CD4-positive, alpha-beta memory T cell (primary cell): ENCODE measurements at places on chromosomes 13 and 19. TPM values are rescaled to one million over a fixed set of nuclear protein-coding genes. Genes with fewer than 3 reads are reported as not detected.

SELENOV gene
- total RNA-seq: not detected

MEX3D gene
- total RNA-seq: 4.5 TPM

CD209 gene
- total RNA-seq: 0.28 TPM

F2RL3 gene
- not detected for total RNA-seq

FLT1 gene
- 0.26 TPM for total RNA-seq

MISP3 gene
- 1.6 TPM for total RNA-seq

CD79A gene
- 1.3 TPM for total RNA-seq

GRCh38 chr19:18292810-18293641, 11.6 kb upstream of the JUND start:
- H3K4me3 ChIP-seq: peak overlapping the region; percentile 81
- H3K27ac ChIP-seq: peak overlapping the region; percentile 98
- no peaks in the 10 kb centered on the region for H3K27me3 ChIP-seq
- H3K36me3 ChIP-seq: no peaks in the 10 kb centered on the region

- H3K36me3 ChIP-seq: no peaks in the 10 kb centered on the region
- H3K27me3 ChIP-seq: no peaks in the 10 kb centered on the region
- H3K27ac ChIP-seq: peak overlapping the region; percentile 86
- peaks cover 60% of the 10 kb centered on the region for H3K4me1 ChIP-seq
- DNase-seq: no peak
These were observed 4.0 kb upstream of the HOOK2 start for GRCh38 chr19:12779162-12779993.

GRCh38 chr19:49196527-49197240, 39.1 kb downstream of the TRPM4 start:
- no peaks in the 10 kb centered on the region for H3K27me3 ChIP-seq
- no peak for DNase-seq
- H3K36me3 ChIP-seq: no peaks in the 10 kb centered on the region
- no peaks in the 10 kb centered on the region for H3K4me1 ChIP-seq
- H3K4me3 ChIP-seq: no peak overlapping the region
- no peak overlapping the region for H3K27ac ChIP-seq

DNA sequence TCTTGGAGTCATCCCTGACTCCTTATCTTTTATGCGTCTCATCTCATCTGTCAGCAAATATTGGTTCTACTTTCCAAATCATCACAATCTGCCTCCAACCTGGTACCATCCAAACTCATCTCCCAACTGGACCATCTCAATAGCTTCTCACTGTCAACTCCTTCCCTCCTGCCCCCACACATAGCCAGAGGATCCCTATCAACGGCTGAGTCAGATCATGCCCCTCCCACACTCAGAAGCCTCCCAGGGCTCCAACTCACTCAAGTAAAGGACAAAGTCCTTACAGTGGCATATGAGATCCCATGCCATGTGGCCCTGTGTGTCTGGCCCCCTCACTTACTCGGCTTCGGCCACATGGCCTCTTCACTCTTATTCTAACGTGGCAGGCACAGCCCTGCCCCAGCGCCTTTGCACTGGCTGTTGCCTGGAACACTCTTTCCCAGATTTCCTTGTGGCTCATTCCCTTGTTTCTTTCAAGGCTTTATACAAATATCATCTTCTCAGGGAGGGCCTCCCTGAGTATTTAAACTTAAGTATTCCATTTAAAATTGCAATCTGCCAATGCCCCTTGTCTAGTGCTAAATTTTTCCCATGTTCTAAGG, 4.3 kb downstream of the SPRED3 start:
- no peak for DNase-seq
- no peaks in the 10 kb centered on the region for H3K36me3 ChIP-seq
- no peak overlapping the region for H3K27ac ChIP-seq
- H3K4me1 ChIP-seq: peaks cover 39% of the 10 kb centered on the region
- H3K27me3 ChIP-seq: no peaks in the 10 kb centered on the region
- H3K4me3 ChIP-seq: no peak overlapping the region

- no peak for DNase-seq
- no peaks in the 10 kb centered on the region for H3K36me3 ChIP-seq
- no peaks in the 10 kb centered on the region for H3K4me1 ChIP-seq
- no peaks in the 10 kb centered on the region for H3K27me3 ChIP-seq
- H3K27ac ChIP-seq: no peak overlapping the region
These were observed 15.9 kb upstream of the OLFM4 start for GRCh38 chr13:53012707-53013106.

DNA sequence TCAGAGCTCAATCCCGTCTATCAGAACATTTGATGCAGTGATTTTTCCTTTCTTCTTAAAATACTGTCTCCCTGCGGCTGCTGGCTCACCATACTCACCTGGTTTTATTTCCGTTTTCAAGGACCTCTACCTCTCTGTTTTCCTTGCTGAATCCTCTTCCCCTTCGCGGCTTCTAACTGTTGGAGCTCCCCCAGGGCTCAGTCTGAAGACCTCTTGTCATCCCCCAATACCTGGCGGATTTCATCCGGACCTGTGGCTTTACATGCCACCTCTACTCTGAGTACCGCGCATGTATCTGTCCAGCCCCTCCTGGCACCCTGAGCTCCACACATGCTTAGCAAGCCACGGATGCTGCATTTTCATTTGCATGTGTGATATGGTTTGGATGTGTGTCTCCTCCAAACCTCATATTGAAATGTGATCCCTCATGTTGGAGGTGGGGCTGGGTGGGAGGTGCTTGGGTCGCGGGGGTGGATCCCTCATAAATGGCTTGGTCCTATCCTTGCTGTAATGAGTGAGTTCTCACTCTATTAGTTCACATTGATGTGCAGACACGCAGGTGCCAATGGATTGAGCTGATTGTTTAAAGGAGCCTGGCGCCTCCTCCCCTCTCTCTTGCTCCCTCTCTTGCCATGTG, 106.2 kb upstream of the LSM14A start:
- no peak for DNase-seq
- H3K27me3 ChIP-seq: no peaks in the 10 kb centered on the region
- no peaks in the 10 kb centered on the region for H3K4me1 ChIP-seq

GRCh38 chr13:49353908-49354307, 90.0 kb downstream of the CAB39L start:
- no peaks in the 10 kb centered on the region for H3K36me3 ChIP-seq
- DNase-seq: no peak
- H3K27me3 ChIP-seq: no peaks in the 10 kb centered on the region
- no peaks in the 10 kb centered on the region for H3K4me1 ChIP-seq
- H3K4me3 ChIP-seq: no peak overlapping the region

DNA sequence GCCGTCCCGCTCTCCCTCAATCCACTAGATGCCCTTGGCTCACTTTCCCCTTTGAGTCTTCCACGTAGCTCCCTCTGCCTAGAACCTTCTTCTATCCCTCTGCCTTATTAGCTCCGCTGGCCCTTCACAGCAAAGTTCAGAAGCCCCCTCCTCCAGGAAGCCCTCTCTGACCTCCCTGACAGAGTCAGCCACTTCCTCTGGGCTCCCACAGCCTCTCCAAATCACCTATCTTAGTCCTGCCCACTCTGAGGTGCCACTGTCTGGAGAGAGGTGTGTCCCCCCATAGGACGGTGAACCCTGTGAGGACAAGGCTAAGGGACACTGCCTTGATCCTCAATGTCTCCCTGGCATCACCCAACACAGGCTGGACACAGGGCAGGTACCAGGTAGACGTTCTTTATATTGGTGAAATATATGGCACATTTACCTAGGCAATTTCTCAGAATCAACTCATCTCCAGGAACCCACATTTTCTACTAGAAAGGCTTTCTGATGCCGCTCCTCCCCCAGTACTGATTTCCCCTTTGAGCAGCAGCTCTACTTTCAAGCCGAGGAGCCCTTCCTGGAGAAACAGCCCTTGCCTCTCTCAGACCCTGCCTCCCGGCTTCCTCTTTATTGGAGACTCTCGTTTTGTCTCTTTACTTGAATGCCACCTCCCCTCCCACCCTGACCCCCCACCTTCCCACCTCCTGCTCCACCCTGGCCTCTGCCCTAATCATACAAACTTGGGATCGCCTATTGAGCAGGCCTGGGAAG, 3.4 kb upstream of the TGFB1 start:
- H3K36me3 ChIP-seq: no peaks in the 10 kb centered on the region
- H3K4me3 ChIP-seq: no peak overlapping the region
- peaks cover 50% of the 10 kb centered on the region for H3K4me1 ChIP-seq
- peak overlapping the region; percentile 50 for H3K27ac ChIP-seq

DNA sequence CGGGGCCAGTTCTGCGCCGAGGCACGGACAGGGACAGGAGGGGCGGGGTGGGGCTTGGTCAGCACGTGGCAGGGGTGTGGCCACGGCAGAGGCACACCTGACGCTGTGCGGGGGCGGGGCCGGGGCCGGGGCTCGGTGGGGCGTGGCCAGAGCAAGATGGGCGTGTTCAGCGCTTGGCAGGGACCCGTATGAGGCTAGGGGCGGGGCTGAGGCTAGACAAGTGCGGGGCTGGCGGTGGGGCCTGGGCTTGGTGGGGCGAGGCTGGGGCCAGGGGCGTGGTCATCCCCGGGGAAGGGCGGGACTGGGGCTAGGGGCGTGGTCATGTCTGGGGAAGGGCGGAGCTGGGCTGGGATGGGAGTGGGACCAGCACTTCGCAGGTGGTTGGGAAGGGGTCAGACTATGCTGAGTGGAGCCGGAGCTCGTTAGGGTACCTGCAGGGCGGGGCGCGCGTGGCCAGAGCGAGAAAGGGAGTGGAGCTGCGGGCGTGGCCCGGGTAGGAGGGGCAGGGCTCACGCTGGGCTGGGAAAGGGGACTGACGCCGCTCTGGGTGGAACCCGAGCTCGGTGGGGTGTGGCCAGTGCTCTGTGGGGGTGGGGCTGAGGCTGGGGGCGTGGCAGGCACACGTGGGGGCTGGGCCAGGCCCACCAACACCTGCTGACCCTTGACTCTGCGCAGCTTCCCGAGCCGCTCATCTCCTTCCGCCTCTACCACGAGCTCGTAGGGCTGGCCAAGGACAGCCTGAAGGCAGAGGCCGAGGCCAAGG, 12.8 kb downstream of the POLR2E start:
- H3K4me1 ChIP-seq: peaks cover 86% of the 10 kb centered on the region
- no peak overlapping the region for H3K4me3 ChIP-seq
- no peaks in the 10 kb centered on the region for H3K27me3 ChIP-seq
- H3K27ac ChIP-seq: peak overlapping the region; percentile 47
- DNase-seq: peak; percentile 84

DNA sequence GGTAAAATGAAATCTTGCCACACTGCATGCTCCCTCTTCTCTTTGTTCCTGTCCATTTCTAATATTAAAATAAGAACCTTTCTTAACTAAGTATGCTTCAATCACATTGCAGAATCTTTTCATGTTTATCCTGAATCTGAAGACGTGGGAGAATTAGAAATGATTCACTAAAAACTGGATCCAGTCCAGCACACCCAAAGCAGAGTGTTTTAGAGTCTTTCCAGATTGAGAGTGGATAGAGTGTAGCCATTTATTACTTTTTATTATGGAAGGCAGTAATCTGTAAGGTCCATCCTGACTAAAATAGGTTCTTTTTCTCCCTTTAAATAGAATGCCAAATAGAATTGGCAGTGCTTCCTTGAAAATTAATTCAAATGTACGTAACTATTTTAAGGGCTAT, 453.5 kb downstream of the TDRD3 start:
- no peaks in the 10 kb centered on the region for H3K27me3 ChIP-seq
- H3K4me3 ChIP-seq: no peak overlapping the region
- DNase-seq: no peak
- H3K36me3 ChIP-seq: no peaks in the 10 kb centered on the region
- no peaks in the 10 kb centered on the region for H3K4me1 ChIP-seq

GRCh38 chr13:89878904-89879303, 1468.6 kb upstream of the MIR17HG start:
- no peaks in the 10 kb centered on the region for H3K27me3 ChIP-seq
- H3K4me1 ChIP-seq: no peaks in the 10 kb centered on the region
- no peaks in the 10 kb centered on the region for H3K36me3 ChIP-seq

GRCh38 chr19:12156223-12157058, at the start of gene ZNF625:
ZNF625 (minus strand) TSS chr19:12156734; CDS start chr19:12156558, 176 bp downstream.
- DNase-seq: peak; percentile 6
- peaks cover 12% of the 10 kb centered on the region for H3K4me1 ChIP-seq
- H3K36me3 ChIP-seq: no peaks in the 10 kb centered on the region
- H3K27me3 ChIP-seq: no peaks in the 10 kb centered on the region

GRCh38 chr19:7419777-7420439, 68.9 kb downstream of the PEX11G start:
- H3K27ac ChIP-seq: no peak overlapping the region
- H3K36me3 ChIP-seq: peaks cover 46% of the 10 kb centered on the region
- no peak overlapping the region for H3K4me3 ChIP-seq
